ENCODE measurements at places on chromosomes 5 and 9.

DNA sequence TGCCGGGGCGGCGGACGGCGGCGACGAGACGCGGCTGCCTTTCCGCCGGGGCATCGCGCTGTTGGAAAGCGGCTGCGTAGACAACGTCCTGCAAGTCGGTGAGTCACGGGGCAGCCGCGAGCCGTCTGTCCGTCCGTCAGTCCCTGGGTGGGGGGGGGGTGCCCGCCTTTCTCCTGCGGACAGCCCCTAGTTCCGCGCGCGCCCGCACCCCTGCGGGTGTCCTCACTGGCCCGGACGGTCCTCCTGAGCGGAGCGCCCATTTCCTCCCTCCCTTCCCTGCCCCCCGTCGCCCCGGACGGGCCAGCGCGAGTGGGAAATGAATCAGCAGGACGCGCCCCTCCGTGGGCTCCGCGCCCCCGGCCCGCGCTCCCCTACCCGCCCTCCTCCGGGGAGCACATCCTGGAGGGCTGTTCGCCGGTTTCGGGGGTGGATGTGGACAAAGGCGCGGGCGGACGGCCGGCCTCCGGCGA is 828 bp downstream of the ZSWIM6 start:
- DNase-seq, result peak; percentile 78

GRCh38 chr5:76685704-76686103 is 30.2 kb upstream of the F2R start:
- no peak for DNase-seq

GRCh38 chr5:83711982-83712601 is 8.6 kb downstream of the HAPLN1 start:
- peak; percentile 28 for DNase-seq

GRCh38 chr9:88551546-88552137 is 16.7 kb downstream of the NXNL2 start:
- DNase-seq, result no peak

GRCh38 chr5:181039931-181040630 is at the start of gene BTNL9:
Gene BTNL9 (plus strand): TSS chr5:181040266. CDS start chr5:181045490, 5,224 bp downstream.
- DNase-seq, result no peak

DNA sequence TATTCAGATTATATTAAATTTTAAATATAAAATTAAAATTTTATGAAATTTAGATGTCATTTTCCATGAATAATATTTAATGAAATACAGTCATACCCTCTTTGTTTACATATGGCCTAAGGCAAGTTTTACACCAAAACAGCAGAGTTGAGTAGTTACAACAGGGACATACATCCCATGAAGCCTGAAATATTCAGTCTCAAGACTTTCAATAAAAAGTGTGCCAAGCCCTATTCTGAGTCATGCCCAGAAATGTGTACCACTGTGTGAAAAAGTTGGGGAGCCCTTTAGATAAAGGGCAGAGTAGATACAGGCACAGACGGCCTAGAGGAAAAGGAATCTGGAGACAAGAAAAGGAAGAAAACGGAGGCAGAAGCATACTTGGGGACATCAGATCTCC is 261.3 kb downstream of the SGCD start:
- DNase-seq, result no peak

DNA sequence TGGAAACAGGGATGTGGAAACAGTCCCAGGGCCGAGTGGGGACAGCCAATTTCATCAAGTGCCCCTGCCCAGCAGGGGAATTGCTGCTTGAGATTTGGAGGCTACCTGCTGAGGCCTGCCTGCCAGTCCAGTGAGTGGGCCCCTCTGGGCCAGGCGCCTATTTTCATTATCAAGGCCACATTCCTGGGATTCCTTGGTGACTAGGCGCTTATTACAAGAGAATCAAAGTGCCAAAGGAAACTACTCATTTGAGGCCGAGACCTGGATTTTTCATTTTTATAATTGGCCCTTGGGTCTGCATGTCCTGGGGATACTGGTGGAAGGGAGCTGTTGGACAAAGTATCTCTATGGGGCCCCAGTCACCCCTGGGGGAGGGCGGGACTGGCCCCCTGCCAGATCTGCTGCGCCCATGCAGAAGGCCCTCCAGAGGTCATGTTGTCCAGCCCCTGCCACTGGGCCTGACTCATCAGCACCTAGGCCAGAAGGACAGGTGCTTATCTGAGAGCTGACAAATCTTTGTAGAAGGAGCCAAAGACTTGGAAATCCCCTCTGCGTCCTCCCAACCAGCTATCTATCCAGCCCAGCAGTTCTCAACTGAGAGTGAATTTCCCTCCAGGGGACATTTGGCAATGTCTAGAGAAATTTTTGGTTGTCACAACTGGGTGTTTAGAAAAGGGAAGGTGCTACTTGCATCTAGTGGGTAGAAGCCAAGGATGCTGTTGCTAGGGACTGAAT is 45.6 kb downstream of the FOXI1 start:
- peak; percentile 57 for DNase-seq

GRCh38 chr5:76555114-76555513 is 68.1 kb downstream of the F2RL2 start:
- no peak for DNase-seq

GRCh38 chr9:130537346-130538050 is 41.9 kb upstream of the FUBP3 start:
- no peak for DNase-seq

DNA sequence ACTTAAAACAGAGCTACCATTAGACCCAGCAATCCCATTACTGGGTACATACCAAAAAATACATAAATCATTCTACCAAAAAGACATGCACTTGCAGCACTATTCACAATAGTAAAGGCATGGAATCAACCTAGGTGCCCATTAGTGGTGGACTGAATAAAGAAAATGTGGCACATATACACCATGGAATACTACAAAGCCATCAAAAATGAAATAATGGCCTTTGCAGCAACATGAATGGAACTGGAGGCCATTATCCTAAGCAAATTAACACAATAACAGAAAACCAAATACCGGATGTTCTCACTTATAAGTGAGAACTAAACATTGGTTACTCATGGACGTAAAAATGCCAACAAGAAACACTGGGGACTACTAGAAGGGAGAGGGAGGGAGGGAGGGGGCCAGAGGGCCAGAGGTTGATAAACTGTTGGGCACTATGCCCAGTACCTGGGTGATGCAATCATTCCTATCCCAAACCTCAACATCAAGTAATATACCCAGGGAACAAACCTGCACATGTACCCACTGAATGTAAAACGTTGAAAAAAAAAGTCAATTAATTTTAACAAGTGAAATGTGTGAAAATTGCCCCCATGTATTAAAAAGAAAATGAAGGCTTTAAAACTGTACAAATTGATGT is 24.5 kb upstream of the GPR150 start:
- no peak for DNase-seq

DNA sequence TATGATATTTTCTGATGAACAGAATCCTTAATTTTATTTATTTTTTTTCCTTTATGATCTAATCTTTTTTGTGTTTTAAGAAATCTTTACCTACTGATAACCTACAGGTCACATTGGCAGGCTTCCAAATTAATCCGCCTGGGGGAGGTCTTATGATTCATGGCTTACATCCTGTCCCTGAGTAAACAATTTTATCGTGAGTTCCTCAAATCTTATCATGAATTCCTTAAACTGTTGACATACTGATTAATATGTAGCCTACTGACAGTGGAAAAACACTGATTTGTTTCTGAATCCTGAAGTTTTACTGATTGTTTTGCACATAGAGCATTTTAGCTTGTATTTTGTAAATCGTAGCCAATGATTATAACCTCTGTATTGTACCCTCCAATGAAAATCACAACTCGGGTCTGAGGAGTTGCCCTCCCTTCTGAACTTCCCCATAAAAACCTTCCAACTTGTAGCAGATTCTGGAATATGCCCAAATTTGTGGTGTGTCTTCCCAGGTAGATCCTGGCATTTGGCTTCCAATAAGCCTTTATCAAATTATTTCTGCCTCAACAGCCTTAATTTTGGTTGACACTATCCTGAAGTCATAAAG is 105.6 kb downstream of the VCAN start:
- DNase-seq, result no peak

DNA sequence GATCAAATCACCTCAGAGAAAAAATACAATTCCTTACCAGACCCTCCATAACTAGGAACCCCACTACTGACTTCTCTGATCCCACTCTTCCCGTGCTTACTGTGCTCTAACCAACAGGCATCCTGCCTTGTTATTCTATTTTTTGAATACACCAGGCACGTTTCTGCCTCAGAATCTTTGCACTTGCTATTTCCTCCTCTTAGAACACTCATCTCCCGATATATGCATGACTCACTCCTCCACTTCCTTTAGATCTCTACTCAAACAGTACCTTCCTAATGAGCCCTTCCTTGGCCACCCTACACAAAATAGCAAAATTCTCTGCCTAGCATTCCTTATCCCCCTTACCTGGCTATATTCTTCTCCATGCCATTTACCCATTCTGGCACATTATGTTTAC is 43.9 kb downstream of the MAPKAP1 start:
- peak; percentile 22 for DNase-seq

GRCh38 chr5:156391139-156391538 is 64.2 kb downstream of the SGCD start:
- no peak for DNase-seq

GRCh38 chr5:87081511-87082372 is 185.9 kb upstream of the RASA1 start:
- DNase-seq, result no peak

DNA sequence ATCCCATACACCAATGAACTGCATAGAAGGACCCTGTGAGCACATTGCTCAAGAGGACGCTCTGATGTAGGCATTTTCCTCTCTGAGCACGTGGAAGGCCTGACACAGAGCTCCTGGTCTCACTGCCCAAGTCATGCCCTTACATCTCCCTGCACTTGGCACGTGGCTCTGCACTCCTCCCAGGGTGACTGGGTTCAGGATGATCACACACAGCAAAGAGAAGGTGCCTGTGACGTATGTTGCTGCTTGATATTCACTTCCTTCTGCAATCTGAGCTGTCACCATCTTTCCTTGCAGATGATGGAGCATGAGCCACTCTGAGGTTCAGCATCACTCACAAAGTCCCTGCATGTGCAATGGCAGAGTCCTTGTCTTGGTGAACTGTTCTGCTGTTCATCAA is 125.2 kb downstream of the FSTL4 start:
- no peak for DNase-seq

GRCh38 chr5:105903069-105903468 is 1767.7 kb downstream of the EFNA5 start:
- DNase-seq, result no peak

GRCh38 chr9:31683116-31683515 is 701.3 kb upstream of the ACO1 start:
- DNase-seq, result no peak

GRCh38 chr9:136709454-136710109 is 2.8 kb upstream of the DIPK1B start:
- no peak for DNase-seq

DNA sequence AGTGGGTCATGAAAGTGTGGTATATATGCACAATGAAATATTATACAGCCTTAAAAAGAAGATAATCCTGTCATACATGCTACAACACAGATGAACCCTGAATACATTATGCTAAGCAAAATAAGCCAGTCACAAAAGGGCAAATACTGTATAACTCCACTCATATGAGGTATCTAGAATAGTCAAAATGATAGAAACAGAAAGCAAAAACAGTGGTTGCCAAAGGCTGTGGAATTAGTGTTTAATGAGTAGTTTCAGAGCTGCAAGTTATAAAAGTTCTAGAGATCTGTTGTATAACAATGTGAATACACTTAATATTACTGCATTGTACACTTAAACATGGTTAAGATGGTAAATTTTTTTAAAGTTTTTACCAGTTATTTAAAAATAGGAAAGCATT is 135.0 kb downstream of the OXCT1 start:
- no peak for DNase-seq

DNA sequence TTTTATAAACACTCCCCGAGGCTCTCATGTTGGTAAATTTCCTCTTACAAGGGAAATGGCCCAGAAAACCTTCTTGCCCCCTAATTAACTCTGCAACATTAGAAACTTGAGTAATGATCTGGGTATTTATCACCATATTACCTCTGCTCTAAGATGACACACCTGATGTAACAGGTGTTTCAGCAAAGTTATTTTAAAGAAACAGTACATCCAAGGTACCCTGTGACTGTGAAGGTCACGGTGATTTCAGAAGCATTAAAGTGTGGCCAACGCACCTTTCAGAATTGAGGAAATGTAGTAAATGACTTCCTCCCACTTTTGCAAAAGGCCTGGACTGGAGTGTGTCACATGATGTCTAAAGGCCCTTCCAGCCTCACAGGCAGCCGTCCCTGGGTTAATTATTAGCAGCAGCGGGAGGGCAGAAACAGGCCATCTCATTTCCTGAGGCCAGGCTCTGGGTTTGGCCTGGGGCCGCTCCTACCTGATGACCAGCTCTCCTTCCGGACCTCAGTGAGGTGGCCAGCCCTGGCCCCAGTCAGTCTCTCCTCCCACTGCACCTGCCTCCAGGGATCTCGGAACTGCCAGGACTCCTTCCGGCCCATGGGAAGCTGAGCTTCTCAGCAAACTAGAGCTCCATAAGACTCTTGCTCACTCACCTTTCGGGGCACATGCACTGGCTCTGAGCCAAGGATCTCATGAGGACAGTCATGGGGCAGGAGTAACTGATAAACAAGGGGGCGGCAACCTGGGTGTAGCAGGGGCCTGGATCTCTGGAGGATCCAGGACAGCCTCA is 20.7 kb downstream of the PTPN3 start:
- no peak for DNase-seq

DNA sequence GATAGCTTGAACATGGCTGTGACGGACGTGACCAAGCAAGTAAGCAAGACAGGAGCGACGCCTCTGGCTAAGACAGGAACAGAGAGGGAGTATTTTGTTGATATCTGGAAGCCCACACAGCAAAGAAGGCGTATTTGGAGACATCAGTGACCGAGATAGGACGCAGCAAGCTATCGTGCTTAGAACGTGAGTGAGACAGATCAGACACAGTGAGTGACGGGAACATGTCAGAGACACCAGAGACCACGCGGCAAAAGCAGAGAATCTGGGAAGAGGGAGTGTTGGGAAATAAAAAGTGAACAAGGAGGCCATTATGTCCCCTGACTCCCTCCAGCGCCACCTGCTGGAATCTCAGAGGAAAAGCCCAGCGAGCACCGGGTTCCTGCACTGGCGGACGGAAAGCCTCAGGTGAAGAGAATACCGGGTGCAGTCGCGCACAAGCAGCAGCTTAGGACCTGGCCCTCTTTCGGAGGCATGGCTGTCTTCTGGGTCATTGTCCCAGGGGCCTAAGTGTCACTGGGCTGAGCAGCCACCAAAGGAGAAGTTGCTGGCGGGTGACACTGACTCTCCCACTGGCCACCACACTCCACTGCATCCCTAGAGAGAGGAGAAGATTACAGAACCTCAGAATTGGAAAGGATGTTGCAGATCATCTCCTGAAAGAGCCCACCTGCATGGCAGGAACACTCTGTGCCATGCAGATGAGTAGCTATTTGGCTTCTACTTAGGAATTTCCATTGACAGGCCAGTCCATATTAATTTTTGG is 99.1 kb downstream of the FBXO38 start:
- DNase-seq, result peak; percentile 44

- DNase-seq, result no peak
Observed at GRCh38 chr5:148949841-148950470, 112.9 kb downstream of the SH3TC2 start.

- DNase-seq, result no peak
Observed at GRCh38 chr5:158513490-158514318, 586.0 kb downstream of the EBF1 start.

DNA sequence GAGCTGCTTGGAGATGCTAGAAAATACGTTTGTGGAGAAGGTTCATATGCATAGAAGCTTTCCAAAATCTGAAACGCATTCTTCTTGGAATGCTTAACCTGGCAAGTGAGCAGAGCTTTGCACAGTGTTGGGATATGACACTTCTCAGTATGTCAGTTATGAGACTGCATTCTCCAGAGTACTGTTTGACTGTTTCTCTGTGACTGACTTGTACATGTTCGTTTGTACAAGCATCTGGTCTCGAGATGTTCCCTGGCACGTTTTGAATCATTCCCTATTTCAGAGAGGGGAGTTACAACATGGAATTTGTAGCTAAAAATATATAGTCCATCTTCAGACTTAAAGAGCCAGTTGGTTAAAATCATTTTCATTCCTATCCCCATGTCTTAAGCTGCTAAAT is 272.4 kb downstream of the ARRDC3 start:
- DNase-seq, result peak; percentile 21

Measured in AG08396 (cell line).